ENCODE measurements at places on chromosomes 3 and 15.

DNA sequence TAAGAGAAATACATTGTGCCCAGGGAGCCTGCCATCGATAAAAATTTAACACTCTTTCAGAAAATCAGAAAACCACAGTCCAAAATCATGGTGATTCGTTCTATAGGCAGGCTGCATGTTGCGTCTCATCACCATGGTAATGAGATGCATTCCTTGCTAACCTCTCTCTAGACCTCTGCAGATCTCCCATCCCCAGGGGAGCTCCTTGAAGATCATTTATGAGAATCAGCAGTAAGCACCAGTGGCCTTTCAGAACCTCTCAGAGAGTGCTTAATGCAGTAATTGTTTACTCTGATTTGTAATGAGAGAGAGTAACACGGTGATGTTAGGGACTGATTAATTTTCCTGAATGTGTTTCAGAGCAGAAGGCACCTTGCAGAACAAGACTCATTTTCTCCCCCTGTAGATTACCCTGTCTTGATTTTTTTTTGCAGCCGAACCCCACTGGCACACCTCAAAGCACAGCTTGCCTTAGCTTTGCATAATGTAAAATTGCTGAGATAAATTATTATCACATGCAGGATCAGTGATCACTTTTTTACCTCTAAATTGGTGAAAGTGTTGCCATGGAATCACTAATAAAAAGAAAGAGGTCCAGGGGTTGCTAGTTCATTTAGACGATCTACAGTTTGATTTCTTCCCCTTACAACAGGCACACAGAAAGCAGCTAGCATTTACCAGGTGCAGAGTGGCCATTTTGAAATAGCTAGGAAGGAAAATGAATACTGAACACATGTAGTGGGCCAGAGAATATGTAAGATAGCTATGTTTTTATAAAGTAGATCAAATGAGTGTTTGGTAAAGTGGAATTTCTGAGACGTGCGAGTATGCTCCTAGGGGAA is 98.9 kb upstream of the CHL1 start:
- no peak for DNase-seq

GRCh38 chr15:82317091-82317489 is 32.2 kb downstream of the GOLGA6L10 start:
- no peak for DNase-seq

GRCh38 chr3:62607287-62608029 is 234.1 kb upstream of the FEZF2 start:
- no peak for DNase-seq

GRCh38 chr3:194306109-194306686 is 44.9 kb downstream of the CPN2 start:
- DNase-seq, result no peak

All from NCI-H1694 (cell line).